ENCODE measurements at places on chromosomes 5 and 9.

- no peak for DNase-seq
Measured at GRCh38 chr9:71791875-71792274, 23.6 kb upstream of the CEMIP2 start.

GRCh38 chr9:112819635-112820496, 69.3 kb downstream of the SNX30 start:
- DNase-seq, result no peak

DNA sequence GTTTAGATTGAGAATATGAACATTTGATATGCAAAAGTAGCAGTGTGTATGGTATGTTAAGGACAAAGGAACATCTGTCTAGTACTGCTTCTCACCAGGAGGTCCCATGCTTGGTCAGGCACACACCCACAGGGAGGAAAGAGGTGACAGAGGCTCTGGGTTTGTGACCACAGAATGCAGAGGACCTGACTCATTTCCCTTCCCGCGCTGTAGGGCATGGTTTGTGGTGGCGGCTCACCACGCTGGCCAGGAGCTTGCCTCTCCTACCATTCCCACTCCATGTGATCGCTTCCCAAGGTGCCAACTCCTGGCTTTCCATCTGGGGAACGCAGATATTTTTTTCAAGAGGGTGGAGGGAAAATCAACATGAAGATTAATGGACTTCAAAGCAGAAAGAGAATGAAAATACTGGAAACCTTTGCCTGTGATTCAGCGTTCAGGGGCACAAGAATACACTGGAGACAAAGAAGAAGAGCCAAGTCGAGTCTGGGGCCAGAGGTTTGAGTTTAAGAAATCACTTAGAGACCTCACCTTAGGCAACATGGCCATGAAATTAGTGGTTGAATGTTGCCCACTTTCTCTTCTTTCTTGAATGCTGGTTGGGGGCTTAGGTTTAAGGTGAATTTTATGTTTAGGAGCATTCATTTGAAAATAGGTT, 477.8 kb downstream of the CCDC171 start:
- peak; percentile 31 for DNase-seq

DNA sequence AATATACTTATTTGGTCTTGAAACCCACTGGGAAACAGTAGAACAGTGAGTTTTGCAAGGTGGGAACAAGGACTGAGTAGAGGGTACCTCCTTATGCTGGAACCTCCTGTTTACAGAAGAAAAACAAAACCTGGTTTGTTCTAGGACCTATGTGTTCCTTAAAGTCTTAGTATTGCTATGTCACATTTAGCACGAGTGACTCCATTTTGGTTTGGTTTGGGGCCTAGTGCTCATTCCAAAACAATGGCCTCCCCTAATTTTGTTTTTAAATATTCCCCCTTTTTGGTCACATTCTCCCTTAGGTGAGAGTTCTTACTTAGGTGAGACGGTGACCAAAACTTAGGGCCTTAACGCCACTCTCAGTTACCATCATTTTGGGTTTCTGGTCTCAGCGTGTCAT, 6.2 kb upstream of the NANS start:
- DNase-seq, result no peak

GRCh38 chr5:173338380-173339015, 10.3 kb upstream of the STC2 start:
- DNase-seq, result no peak

DNA sequence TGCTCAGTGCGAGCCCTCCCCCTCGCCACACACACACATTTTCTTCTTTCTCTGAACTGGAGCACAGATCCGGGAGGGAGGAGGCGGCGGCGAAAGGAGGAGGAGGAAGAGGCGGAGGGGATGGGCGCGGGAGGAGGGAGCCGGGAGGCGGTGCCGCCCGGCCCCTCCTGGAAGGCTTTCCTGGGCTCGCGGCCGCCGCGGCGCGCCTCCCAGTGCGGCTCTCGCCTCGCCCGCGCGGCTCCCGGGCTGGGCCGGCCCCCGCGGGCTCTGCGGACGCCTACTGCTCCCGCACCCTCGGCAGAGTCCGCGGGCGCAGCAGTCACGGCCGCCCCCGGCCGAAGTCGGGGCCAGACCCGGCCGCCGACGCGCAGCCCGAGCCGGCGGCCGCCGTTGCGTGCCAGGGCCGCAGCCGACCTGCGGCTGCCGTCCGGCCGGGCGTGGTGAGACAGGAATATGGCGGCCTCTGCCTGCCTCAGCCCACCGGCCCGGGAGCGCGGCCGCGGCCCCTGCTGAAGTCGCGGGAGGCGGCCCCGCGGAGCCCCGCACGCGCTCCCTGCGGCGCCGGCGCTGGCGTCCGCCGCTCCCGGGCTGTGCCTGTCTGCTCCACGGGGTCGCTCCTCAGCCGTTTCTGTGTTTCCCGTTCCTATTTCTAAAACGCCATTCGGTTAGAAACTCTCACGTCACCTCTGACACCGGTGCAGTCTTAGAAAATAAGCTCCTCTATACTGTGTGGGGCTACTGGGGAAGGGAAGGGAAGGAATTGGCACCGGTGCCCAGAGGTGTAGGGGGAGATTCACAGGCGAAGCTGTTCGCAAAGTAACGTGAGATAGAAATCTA, 500 bp upstream of the GNAQ start:
- DNase-seq, result peak; percentile 59

DNA sequence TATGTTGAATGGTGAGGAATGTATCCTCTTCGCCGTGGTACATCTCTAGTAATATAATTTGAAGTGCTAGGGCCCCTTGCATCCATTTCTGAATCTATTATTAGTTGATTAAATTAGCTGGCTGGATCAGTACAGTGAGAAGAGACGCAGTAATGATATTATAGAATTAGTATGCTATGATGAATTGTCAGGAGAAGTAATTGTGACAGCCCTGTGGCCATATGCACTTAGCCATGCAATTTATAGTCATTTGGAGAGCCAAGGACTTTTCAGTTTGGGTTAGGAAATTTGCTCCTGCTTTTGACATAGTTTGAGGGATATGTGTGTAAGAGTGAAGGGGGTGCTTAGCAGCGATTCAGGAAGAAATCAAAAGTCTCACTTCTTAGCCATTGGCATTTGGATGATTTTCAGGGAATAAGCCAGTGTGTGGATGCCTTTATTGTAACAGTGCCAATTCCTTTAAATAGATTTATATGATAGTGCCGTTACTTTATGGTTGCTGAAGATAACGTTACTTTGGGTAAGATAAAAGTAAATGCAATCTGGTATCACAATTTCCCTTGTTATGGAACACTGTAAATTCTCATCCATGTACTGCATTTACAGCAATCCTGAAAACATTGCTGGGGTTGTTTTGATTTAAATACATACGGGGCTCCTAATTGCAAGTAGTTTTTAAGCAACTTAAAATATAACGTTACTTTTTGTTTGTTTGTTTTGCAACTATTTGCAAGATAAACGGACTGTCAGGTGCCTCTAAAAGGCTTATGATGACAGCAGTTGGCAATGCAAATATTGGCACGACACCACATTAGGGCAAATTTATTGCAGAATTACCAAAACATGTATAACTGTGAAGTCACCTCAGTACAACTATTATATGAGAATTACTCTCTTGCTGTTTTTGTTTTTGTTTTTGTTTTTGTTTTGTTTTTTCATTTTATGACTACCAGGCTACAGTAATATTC, 875.4 kb upstream of the WWC1 start:
- no peak for DNase-seq

GRCh38 chr5:123422433-123423277, 548 bp downstream of the CEP120 start:
- DNase-seq, result no peak

Measured in activated T-cell treated with anti-CD3 and anti-CD28 coated beads for 48 hours (primary cell).